Fibroblast of skin of back (primary cell): ENCODE measurements at places on chromosomes 11 and 22.

DNA sequence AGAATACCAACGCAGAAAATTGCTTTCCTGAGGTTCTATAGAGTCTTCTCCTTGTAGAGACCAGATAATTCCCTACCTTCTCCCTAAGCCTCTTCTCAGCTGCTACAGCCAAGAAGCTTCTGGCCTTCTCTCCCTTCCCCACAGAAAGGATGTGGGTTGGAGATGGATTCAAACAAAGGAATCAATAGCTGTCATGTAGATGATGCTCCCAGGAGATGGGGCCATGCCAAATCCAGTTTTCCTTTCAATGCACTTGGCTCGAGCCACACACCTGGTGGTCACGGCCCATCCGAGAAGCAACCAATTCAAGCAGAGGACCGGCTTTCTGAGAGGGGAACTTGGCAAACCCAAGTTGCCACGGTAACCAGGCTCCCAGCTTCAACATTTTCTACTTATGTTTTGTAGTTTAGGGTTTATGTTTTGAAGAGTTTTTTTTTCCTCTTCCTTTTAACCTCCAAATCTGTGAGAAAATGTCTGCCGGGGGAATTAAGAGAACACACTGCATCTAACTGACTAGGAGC lies 31.3 kb upstream of the OPCML start:
- no peak for DNase-seq

DNA sequence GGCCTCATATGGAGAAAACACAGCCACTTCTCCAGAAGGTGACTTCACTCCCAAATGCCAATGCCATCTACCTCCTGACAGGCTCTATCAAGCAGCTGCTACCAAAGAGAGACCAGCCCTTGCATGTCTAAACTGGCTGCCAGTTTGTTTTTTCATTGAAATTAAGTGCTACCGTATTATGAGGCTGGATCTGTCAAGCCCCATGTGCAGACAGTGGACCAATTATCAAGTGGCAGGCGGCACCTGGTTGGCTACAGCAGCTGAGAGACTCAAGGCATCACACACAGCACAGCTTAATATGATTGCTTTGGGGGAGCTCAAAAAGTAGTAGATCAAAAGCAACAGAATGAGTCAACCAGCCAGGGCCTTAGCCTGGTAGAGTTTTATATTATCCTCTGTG lies 1293.0 kb upstream of the TENM4 start:
- no peak for DNase-seq

GRCh38 chr11:122439866-122440810 lies 215.4 kb upstream of the UBASH3B start:
- DNase-seq = peak; percentile 13

DNA sequence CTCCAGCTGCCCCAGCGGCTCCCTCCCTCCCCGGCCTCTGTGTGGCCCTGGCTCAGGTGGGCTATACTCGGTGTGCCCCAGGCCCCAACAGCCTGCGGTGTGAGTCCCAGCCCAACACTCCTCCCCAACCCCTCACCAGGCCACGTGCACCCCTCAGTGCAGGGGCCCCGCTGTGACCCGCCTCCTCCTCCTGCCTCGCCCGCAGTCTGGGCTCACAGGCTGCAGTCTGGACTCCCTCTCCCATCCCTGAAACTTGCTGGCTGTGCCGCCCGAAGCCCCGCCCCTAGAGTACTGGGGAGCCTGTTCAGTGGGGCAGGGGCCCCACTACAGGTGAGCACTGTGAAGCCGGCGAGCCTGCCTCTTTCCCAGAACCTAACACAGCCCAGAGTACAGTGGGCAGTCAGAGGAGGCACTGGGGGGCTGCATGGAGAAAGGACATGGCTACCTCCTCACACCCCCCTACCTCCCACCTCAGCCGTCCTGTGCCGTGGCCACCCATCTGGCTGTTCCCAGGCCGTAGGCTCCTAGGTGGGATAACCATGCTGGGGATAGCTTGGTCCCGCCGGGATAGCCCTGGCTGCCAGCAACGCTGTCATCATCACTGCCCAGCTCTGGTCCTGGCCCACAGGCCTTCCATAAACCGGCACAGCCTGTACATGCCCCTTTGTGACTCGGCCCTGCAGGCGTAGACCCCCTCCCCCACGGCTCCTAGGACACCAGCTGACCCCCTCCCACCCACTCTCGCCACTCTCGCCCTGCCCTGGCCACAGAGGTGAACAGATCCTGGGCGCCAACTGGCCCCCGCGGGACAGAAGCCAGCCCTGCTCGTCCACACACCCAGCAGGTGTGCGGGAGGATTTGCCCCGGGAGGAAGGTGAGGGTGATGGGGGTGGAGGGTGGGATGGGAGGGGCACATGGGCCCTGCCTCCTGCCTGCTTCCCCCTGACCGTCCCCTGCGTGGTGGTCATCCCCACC lies 29.7 kb downstream of the CELSR1 start:
- DNase-seq = no peak

DNA sequence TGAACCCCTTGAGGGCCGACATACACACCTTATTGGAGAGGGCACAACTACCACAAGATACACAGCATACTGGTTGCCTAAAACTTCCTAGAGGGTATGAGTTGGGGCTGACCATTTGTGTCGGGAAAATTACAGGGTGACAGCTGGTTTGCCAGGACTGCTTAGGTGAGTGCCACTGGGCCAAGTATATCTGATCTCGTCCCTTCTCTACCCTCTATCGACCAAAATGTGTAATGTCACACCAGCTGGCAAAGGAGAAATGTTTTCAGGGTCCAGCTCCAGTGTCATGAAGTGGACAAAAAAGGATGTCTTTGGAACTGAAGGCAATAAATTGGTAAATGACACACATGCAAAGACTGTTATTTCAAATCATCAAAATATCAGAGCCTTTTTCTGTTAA lies 126.1 kb downstream of the PGR start:
- no peak for DNase-seq

GRCh38 chr11:111305162-111305802 lies 6.9 kb downstream of the POU2AF3 start:
- no peak for DNase-seq

DNA sequence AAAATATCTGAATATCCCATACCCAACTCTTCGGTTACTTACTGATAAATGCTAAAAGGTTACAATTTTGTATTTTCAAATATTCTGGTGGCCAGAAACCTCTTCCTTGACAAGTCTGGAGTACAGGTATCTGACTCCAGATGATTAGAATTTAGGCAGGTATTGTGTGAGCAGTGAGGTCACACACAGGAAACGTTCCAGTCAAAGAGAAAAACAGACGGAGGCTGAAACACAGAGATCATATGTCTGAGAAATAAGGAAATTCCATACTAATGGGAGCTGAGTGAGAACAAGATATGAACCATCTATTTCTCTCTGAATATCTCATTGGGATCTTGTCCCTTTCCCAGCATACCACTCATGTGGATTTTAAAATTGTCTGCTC lies 89.4 kb upstream of the IGLL5 start:
- no peak for DNase-seq

DNA sequence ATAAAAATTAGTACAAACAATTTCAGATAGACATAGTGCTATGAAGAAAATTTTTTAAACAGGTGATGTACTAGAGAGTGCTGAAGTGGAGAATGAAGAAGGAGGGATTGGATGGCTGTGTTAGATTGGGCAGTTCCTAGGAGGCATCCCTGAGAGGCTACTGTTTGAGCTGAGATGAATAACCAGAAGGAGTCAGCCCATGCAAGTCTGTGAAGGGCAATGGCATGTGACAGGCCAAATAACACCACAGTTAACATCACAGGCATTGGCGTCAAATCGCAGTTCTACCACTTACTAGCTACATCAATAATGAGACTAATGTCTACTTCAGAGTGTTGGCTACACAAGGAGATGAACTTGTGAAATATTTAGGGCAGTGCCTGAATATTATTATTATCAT lies 35.4 kb downstream of the HORMAD2 start:
- DNase-seq = no peak

DNA sequence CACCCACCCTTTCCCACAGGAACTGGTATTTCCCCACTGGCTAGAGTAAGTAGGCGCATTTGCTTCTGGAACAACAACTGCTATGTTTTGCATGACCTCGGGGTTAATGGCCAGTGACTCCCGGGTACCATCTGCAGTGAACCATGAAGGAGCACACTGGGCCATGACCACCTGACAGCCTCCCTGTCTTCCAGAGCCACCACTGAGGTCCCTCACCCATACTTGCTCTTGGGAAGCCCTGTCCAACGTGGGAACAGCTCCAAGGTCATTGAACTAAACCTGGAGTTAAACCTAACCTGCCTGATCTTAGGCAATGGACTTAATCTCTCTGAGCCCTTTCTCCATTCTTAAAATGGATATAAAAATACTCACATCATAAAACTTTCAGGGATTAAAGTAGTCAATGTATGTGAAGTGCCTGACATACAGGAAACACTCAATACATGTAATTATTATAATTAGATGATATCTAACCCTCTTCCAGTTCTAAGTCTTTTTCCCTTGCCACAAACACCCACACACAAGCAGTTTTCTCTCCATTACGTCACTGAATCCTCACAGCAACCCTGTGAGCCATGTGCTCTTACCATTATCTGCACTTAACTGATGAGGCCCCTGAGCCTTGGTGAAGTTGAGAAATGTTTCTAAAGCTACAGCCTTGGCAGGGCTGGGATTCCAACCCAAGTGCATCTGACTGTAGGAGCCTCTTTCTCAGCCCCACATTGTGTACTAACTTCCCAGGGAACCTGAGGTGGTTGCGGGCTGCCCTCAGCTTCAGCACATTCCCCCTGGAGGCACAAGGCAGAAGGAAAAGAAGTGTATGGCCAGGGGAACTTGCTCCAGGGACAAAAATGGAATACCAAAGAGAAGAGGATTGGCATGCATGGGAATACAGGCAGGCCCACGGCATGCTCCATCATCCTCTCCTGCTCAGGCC lies 74.5 kb upstream of the NCAM1 start:
- no peak for DNase-seq

DNA sequence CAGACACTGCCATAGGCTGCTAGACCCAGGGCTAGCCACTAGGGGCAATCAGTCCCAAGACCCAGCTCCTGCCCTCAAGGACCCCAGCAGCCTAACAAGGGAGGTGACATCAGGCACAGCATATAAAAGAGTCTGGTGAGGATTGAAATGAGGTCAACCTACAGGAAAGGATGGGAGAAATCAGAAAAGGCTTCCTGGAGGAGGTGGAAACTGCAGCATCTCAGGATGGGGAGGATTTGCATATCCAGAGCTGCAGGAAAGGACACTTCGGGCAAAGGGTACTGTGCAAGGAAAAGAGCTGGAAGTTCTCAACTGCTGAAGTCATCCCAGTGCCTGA lies 2.9 kb upstream of the ARFGAP2 start:
- DNase-seq = peak; percentile 51
